ENCODE measurements at places on chromosomes 5 and 9.

- no peak for DNase-seq
Observed at GRCh38 chr5:1502046-1502736, 21.6 kb downstream of the LPCAT1 start.

DNA sequence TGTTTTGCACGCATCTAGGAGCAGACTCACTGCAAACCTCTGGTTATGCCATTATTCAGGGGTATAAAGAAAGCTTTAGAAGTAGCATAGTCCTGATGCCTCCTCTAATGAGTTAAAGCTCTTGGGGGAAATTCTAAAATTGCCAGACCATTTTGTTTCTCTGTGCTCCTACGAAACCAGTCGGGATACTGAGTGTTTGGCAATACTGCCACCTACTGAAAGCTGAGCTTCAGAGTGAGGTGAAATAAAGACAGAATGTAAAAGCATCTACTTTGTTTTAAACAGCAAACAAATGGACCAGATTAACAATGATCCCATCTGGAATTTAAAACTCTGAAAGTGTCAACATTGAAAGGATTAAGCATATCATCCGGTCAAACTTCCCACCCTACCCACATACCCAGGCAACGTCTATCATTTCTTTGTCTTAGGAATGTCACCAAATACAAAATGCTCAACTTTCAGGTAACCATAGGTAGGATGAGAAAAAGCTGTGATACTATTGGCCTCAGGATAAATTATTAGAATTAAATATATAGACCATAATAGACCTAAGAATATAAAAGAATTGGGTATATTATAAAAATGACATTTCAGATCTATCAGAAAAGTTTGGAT is 77.8 kb upstream of the SHISAL2B start:
- no peak for DNase-seq

GRCh38 chr9:84386753-84387152 is 46.2 kb upstream of the SLC28A3 start:
- DNase-seq, result no peak

DNA sequence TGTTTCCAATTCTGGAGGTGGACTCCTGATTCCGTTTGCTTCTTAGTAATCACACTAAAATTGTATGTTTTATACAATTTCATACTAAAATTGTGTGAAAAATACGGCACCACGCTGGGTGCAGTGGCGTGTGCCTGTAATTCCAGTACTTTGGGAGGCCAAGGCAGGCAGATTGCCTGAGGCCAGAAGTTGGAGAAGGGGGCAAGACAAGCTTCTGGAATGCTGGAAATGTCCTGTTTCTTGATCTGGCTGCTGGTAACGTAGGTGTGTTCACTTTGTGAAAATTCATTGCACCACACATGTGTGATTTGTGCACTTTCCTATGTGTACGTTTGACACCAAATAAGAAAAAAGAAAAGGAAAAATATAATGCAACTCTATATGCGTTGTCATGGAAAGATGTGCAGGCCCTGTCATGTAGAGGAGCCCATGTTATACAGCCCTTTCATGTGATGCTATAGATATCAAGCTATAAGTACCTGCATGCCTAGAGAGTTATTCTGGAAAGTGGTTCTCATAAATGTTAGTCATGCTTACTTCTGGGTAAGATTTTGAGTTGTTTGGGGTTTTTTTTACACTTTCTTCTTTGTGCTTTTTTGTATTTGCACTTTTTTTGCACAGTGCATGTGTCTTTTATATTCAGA is 119.9 kb downstream of the TMEM174 start:
- DNase-seq, result no peak

GRCh38 chr5:139295346-139296057 is 2.0 kb downstream of the MATR3 start:
- DNase-seq, result no peak

- DNase-seq, result no peak
Observed at GRCh38 chr5:120252839-120253238, 211.3 kb upstream of the PRR16 start.

- DNase-seq, result no peak
Observed at GRCh38 chr5:133607451-133607850, 4.9 kb downstream of the FSTL4 start.

- DNase-seq, result no peak
Observed at GRCh38 chr9:13957089-13957488, 356.9 kb downstream of the NFIB start.

- no peak for DNase-seq
Observed at GRCh38 chr9:133429641-133430161, 7.5 kb downstream of the ADAMTS13 start.

- DNase-seq, result no peak
Observed at GRCh38 chr5:114434396-114435219, 72.7 kb downstream of the KCNN2 start.

DNA sequence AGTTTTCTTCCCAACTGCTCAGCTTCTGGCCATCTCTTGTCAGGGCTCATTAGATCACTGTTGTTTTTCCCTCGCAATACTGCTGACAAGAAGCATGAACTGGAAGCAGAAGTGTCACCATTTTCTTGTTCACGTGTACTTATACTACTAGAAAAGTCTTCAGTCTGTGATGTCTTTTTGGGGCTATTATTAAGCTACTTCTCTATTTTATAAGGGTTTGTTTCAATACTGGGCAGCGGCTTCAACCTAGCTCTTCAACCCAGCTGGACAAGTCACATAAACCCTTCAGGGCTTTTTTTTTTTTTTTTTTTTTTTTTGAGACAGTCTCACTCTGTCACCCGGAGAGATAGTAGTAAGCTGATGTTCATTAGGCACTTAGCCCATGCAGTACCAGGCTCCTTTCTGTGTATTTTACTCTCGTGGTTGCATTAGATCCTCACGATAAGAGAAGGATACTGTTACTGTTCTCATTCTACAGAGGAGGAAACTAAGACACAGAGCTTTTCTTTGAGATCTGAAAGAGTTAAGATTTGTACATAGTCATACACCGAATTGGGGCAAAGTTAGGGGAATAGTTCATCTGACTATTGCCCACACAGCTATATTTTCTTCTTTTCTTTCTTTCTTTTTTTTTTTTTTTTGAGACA is 20.5 kb downstream of the RAPGEF1 start:
- no peak for DNase-seq

DNA sequence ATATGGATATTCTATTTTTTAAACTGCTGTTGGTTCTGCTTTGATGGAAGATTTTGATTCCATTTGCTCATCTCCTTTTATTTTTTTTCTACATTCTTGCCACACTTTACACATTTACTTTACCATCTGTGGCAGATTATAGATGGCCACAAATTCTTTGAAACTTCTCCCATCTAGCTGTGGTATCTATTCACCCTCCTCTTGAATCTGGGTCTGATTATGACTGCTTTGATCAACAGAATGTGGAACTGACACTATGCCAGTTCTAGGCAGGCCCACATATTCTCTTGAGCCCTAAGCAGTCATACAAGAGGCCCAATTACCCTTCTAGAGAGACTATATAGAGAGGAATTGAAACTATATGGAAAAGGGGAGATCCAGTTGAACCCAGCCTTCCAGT is 439.0 kb upstream of the PTGER4 start:
- no peak for DNase-seq

DNA sequence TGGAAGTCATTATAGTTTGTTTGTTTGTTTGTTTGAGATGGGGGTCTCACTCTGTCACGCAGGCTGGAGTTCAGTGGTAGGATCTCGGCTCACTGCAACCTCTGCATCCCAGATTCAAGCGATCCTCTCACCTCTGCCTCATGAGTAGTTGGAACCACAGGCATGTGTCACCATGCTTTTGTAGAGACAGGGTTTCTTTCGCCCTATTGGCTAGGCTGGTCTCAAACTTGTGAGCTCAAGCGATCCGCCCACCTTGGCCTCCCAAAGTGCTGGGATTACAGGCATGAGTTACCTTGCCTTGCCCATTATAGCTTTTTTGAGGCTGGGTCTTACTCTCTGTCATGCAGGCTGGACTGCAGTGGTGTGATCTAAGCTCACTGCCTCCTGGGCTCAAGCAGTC is 28.8 kb downstream of the NSD1 start:
- DNase-seq, result no peak

GRCh38 chr5:148961261-148962199 is 101.3 kb downstream of the SH3TC2 start:
- DNase-seq, result no peak

GRCh38 chr5:55427157-55427556 is 107.6 kb downstream of the PLPP1 start:
- DNase-seq, result no peak

DNA sequence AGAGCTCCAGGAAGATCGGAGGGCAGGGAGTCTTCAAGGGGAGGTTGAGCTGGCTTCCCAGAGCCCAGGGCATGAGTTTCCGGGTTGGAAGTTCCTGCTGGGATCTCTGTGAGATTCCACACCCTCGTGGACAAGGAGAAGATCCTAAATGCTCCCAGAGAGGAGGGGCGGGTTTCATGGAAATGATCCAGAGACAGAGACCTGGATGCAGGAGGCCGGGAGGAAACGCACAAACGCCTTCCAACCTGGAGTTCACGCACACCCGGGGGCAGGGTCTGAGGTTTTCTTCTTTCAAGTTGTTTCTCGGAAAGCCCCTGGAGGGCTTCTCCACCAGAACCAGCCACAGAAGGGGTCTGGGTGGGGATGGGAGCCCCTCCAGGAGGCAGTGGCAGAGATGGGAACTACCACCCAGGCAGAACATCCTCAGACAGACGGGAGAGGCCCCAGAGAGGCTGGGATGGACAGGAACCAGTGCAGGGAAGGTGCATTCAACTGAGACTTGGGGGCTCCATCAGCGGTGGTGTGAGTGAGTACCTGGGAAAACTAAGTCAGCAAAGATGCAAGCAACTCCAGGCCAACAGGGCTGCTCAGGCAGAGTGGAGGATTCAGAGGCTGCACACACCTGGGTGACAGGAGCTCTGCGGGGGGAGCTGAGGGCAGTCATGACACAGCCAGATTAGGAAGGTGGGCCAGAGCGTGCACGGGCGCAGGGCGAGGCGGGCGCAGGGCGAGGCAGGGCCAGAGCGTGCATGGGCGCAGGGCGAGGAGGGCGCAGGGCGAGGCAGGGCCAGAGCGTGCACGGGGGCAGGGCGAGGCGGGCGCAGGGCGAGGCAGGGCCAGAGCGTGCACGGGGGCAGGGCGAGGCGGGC is 52.1 kb upstream of the EXOC3 start:
- no peak for DNase-seq

Data from activated CD4-positive, CD25-positive, alpha-beta regulatory T cell treated with anti-CD3 and anti-CD28 coated beads, Interleukin-2, amount 50 U/mL, for 72 hours (primary cell).